ENCODE measurements at places on chromosomes 7 and 10.

DNA sequence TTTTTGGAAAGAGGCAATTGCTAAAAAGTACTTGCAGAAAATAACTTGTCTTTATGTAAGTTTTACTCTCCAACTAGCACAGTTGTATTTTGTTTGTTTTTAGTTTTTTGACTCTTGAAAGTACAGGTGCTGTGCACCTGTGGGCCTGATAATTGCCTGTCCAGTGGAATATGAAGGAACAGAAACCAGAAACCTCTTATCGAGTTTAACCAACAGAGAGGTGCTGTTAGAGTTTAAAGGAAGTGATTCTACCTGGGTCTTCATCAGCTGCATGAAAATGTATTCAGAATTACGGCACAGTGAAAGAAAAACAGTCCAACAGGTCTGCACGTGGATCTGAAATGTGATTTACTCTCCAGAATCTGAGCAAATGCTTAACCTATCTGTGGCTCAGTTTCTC is 326.6 kb upstream of the POM121L12 start:
- no peak for DNase-seq

GRCh38 chr7:8906396-8907075 is 473.1 kb downstream of the NXPH1 start:
- no peak for DNase-seq

GRCh38 chr7:151435103-151435916 is 4.6 kb downstream of the CRYGN start:
- DNase-seq, result no peak

DNA sequence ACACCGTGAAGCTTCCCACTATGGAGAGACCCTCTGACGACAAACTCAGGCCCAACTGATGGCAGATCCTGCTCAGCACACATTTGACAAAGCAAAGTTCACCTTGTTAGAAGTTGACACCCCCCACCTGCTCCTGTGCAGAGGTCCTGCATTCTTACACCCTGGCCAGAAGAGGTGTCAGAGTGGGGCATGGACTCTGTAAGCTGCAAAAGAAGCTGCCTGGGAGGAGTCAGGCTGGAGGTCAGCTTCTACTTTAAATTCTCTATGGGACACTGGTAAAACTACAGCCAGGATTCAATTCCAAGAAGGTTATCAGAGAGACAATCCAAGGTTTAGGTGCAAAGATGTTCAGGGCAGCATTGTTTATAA is 20.0 kb upstream of the TNS3 start:
- DNase-seq, result no peak

DNA sequence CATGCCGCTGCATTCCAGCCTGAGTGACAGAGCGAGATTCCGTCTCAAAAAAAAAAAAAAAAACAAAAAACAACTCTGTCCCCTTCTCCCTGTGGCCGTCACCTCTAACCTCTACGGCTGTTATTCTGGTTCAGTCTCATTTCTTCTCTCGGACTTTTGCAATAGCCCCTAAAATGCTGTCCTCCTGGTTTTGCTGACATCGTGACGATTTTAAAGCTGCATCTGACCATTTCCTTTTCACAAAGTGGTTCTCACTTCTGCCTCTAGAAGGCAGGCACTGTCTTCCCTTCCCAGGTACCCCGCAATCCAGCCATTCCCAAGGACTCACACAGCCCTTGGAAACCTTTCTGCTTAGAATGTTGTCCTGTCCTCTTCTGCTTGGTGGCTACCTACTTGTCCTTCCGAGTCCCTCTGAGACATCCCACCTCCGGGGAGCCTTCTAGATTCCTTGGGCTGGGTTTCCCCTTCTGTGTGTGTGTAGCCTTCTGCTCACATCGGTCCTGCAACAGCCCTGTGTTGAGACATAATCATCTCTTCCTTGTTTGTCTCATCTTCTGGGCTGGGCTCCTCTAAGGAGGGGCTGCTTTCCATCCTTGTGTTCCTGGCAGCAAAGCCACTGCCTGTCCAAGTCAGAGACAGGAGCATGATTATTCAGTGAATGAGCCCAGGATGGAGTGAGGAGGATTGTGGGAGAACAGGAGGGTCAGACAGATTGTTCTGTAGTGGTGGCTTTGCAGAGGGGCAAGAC is 83.1 kb downstream of the GRK5 start:
- DNase-seq, result no peak

GRCh38 chr7:157573244-157573643 is 236.4 kb downstream of the DNAJB6 start:
- DNase-seq, result no peak

- DNase-seq, result no peak
Measured at GRCh38 chr7:17042211-17042610, 160.4 kb upstream of the AGR3 start.

DNA sequence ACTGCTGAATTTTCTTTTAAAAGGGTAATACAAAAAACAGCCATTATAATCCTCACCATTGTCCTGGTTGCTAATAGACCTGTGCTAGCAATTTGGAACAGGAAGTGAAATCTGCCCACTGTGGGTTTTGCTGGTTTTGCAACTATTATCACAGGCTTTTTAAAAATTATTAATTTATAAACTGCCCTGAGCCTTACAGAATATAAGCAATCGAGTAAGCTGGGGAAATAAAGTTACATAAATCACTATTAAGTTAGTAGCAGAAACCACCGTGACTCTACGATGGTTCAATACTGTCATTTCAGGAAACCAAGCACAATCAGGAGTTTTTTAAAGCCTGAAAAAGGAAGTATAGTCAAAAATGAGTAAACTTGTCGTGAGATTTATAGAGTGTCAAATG is 62.3 kb downstream of the TMEM26 start:
- DNase-seq, result no peak

- DNase-seq, result no peak
Measured at GRCh38 chr10:84401854-84402611, 73.6 kb downstream of the CCSER2 start.

DNA sequence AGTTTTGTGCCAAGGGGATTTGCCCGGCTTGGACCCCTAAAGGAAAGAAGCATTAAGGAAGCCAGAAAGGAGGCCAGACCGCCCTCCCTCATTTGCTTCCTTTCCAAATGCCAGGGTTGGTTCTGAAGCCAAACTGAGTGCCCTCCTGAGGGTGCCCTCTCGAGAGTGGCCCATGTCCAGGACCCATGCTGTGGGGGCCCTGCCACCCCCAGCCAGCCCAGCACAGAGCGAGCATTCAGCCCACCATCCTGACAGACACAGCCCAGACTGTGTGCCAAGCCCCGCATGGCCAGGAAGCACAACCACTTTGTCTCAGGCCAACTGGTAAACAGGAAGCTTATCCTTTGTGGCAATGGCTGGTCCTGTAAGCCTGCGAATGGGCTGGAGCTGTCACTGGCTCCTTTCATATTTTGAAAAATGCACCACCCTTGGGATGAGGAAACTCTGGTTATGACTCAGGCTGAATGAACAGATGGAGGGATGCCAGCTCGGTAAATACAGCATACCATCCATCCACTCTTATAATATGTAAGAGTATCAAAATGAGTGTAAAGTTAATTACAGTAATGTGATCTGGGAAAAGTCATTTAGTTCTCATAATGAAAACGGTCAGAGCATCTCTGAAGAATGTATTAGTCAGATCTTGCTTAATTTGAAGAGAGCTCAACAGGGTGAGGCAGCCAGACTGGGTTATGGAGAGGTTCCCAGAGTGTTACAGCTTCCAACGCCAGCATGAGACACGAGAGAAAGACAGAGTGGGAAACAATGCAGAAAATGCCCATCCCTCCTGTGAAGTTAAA is 65.0 kb downstream of the STK17A start:
- DNase-seq, result peak; percentile 74
